GM12891 (cell line): ENCODE measurements at places on chromosomes 2 and 18.

- DNase-seq, result no peak
Measured at GRCh38 chr2:25169073-25169470, 692 bp upstream of the POMC start.

DNA sequence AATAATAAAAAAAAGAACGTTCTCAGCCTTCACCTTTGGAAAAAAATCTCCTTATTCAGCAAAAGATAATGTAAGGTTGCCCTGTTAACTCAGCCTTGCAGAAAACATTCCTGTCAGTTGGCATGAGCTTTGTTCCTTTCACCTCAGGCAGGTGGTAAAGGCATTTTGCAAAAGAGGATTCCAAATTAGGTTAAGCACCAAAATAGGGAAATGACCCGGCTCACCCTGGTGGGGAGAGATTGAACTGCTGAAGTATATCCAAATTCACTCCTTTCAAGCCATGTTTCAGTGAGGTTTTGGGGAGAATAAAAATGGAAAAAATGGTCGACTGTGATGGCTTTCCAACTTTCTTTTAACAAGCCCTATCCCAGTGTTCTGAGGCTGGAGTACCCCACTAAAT lies 1988.8 kb upstream of the PIK3C3 start:
- no peak for DNase-seq

- DNase-seq, result no peak
Measured at GRCh38 chr2:231642631-231643494, 50.2 kb downstream of the TEX44 start.

- no peak for DNase-seq
Measured at GRCh38 chr2:162768656-162769055, 69.9 kb downstream of the KCNH7 start.

- DNase-seq, result no peak
Measured at GRCh38 chr2:58950795-58951462, 709.8 kb upstream of the FANCL start.

DNA sequence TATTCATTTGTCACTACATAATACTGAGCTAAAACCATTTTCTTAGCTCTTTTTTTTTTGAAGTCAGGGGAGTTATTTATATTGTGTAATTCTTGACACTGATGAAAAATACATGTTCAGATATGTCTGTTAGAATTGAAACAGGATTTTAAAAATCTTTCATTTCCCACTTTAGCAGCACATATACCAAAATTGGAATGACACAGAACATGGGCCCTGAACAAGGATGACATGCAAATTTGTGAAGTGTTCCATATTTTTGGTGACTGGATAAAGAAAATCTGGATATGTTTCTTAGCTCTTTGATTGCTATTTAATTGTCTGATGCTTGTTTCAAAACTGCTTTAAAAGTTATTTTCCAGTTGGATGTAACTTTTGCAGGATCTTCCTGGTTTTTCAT lies 1963.9 kb upstream of the LRRTM1 start:
- DNase-seq, result no peak

DNA sequence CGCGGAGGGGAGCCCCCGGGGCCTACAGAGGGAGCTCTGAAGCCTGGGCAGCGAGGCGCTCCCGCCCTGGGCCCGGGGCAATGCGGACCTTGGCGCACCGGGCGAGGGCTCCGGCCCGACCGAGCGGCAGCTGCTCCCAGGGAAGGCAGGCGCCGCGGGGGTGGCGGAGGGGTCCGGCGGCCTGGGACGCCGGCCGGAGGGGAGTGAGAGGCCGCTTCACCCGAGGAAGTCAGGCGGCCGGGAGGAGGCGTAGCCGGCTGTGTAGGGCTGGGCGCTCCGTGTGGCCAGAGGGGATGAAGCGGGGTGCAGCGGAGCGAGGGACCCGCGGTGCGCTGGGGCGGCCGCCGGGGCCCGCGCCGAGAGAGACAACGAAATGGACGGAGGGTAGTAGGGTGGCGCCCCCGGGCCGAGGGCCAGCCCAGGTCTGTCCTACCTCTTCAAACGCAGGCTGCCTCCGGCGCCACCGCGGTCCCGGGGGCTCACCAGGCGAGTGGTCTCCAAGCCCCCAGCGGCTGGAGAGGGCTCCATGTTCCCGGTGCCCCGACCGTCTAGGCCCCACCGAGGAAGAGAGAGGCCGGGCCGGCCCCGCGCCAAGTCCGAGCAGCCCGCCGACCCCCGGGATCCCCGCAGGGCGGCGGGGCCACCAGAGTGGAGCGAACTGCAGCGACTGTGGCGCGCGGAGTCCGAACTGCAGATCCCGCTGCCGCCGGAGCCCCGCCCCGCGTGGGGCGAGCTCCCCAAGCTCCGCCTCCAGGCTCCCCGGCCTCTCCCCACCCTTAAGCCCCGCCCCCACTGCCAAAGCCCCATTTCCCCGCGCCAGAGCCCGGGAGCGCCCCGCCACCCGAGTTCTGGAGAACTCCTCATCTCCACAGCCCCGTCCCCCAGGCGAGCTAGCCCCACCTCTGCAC lies at the start of gene SLC30A3:
TSS of gene SLC30A3 (minus strand) at position 669 of the 908 bp plus-strand sequence. CDS start at position 528, 141 bp downstream.
- peak; percentile 82 for DNase-seq

GRCh38 chr18:9191658-9192256 lies 55.2 kb downstream of the ANKRD12 start:
- DNase-seq, result no peak

DNA sequence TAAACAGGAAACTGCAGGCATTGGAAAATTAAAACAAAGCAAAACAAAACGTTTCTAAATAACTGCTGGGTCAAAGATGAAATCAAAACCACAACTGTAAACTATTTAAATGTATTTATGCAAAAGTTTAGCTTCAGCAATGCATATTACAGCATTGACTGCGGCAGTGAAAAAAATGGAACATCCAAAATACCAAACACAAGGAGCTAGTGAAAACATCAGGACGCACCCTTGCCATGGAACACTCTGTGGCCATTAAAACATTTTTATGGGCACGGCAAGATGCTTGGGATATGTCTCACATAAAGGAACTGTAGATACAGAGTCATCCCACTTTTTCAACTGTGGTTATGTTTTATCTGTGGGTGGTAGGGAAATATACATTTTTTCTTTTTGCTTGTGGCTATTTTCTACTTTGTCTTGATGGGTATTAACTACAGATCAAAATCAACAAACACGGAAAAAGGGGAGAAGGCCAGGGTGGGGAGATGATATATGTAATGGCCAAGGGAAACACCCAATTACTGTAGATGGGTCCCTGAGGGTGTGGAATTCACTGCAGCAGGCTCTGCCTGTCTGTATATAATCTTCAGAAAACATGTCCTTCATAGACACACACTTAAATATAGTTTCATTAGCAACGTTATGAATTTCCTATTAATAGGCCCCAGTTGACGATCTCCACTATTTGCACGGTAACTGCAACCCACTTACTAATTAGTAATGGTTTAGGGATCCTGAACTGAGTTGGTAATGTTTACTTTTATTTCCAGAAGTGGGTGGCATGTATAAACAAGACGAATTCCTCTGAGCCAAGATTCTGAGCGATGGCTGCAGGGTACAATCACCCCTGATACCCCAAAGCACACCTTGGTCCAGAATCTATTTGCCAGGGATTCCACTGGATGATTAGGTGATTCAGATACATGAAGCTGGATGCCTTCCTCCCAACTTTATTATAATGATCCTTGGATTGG lies 110.5 kb downstream of the ACKR3 start:
- no peak for DNase-seq

DNA sequence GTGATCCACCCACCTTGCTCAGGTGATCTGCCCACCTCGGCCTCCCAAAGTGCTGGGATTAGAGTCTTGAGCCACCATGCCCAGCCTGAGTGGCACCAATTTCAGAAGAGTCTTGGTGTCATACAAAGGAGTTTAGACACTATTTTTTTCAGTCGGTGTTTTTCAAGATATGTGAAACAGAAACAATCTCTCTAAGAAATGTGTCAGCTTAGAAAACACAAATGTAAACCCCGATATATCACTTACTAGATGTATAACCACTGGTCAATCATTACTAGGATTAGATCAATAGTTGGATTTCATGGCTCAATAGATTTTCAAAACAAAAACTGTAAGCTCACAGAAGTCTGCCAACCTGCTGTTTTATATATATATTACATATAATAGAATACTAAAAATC lies 67.2 kb upstream of the FRZB start:
- no peak for DNase-seq

DNA sequence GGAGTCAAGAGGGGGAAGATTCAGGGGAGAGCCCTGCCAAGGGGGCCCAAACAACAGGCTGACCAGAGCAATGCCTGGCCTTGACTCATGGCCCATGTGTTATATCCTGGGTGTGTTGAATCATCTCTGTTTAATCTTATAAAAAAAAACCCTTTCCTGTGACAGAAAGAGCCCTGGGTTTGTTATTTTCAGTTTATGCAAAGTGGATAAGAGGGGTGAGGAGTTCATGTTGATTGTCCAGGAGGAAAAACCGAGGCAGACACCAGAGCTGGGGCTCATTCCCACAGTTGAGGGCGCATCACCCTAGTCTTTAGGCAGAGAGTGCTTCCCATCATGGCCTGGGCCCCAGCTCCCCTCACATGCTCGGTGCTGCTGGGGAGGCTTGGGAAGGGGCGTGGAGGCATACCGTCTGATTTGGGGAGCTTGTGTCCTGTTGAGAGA lies 30.9 kb upstream of the IL37 start:
- no peak for DNase-seq

GRCh38 chr2:217090024-217090473 lies 230.2 kb upstream of the TNP1 start:
- DNase-seq, result peak; percentile 32

- DNase-seq, result no peak
Measured at GRCh38 chr2:228268756-228269155, 87.3 kb upstream of the SPHKAP start.

GRCh38 chr18:40259115-40259835 lies 1695.8 kb upstream of the PIK3C3 start:
- DNase-seq, result no peak

DNA sequence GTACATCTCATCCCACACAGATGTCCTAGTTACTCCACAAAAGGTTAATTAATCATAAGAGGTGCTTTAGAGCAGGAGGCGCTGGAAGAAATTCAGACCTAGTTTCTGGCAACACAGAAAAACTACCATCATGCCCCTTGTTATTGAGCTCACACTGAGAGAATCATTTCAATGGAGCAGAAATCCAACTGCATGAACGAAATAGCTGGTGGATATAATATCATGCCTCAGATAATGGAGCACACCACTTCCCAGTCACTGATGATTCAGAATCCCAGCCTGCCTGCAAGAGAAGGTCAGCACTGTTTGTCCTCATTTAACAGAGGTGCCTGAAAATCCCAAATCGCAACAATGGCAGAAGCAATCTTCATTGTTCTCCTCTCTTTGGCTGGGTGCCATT lies 125.8 kb upstream of the CREB1 start:
- DNase-seq, result no peak

- DNase-seq, result no peak
Measured at GRCh38 chr2:109508556-109508955, 105.2 kb downstream of the SEPTIN10 start.

GRCh38 chr18:58902961-58903360 lies 38.3 kb downstream of the ZNF532 start:
- DNase-seq, result no peak

DNA sequence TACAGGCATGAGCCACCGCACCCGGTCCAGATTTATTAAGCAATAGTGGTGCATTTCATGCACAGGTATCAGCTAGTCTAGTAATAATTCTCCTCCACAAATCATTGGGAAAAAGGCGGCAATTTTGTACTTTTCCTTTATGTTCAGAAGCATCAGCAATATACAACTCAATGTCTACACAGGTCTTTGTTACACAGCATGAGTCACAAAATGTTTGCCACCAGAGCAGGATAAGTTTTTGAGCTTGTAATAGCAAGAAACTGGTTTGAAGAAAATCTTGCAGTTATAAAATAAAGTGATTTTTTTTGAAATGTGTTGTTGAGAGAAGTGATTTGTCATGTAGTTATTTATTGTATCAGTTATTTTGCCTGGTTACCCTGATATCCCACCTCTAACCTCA lies 4.8 kb upstream of the ITPRIPL1 start:
- DNase-seq, result no peak

- DNase-seq, result no peak
Measured at GRCh38 chr2:172823261-172823850, 87.7 kb downstream of the RAPGEF4 start.

GRCh38 chr2:112824694-112825085 lies 11.9 kb downstream of the IL1B start:
- DNase-seq, result no peak
